ENCODE measurements at places on chromosomes 1 and 21.
A peak's percentile ranks its signal among the peaks of the same experiment; 100 is the strongest.

DNA sequence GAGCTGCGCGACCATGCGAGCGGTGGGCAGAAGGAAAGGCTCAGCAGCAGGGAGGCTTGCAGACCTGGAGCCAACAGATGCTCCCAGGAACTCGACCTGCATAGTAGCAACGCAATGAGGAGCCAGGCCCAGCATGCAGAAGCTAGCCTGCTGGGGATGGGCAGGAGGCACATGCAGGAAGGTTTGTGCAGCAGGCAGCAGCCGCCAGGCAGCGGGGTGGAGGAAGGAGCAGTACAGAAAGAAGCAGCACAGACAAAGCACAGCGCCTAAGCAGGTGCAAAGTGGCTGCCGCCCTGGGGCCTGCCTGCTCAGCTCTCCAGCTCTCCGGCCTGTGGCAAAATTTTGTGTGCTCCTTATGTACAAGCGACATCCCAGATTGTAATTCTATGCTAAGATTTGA is 213.5 kb upstream of the MAP1LC3C start:
- DNase-seq = no peak

DNA sequence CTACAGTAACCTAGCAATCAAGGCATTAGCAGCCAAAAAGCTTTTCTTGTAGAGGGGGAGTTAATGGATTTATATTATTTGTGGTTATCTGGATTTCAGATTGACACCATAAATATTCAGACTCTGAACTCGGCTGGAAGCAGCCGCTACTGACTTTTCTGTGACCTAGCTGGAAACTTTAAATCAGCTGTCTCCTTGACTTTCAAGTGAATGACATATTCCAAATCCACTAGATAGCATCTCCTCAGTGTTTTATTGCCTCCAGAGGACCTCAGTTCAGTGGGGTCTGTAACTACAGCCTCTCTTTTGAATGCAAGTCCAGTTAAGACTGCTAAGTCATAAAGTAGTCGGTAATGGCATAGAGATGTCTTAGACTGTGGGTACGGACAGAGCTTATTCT is 448.5 kb downstream of the NUF2 start:
- no peak for DNase-seq

- DNase-seq = no peak
Measured at GRCh38 chr21:32320726-32321125, 22.1 kb downstream of the MRAP start.

GRCh38 chr1:181204530-181204929 is 116.0 kb downstream of the IER5 start:
- no peak for DNase-seq

DNA sequence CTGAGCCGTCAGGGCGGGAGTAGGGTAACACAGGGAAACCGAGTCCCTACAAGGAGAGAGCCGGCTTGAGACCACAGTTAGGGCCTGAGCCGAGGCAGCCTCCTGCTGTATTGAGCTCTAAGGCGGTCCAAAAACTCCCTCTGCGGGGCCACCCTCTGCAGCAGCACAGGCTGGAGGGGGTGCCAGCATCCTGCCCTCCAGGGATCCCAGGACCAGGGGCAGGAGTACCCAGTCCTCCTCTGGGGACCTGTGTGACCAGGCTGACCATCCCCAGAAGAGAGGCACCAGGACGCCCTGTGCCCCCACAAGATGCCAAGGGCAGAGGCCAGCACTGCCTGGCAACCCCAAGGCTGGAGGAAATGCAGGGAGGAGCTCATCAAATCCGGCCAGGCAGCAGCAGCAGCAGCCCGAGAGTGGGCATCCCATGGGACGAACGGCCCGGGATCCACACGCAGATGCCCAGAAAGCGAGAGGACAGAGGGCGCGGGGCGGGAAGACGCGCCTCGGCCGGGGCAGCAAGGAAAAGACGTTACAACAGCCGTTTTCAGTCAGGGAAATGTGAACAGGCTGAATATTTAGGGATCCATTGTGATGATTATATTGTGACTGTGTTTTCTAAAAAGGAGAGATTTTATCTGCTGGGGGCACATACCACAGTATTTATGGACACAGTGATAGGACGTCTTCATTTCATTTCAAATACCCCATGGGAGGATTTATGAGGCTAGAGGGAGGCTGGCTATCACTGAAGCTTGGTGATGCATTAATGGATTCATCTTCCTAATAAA is 57.1 kb upstream of the COL18A1 start:
- DNase-seq = no peak

DNA sequence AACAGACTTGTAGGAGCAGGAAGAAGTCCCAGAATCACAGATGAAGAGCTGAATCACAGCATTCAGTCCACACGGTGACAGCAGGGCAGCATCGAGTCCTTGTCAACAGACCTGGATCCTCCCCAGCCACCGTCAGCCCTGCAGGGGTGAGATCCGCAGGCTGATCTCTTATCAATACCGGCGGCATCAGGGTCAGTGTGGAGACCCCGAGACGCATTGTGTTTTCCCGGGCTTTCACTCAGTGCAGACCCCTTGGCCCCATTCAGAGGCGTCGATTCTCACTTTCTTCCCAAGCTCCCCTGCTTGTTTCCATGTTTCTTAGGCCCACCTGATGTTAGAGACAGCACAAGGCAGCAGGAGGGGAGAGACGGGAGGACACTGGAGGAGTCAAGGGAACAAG is 609.6 kb downstream of the PTPRU start:
- no peak for DNase-seq

GRCh38 chr1:147700042-147701006 is 30.0 kb upstream of the ACP6 start:
- DNase-seq = peak; percentile 41

All from activated T-cell treated with anti-CD3 and anti-CD28 coated beads for 48 hours (primary cell).